RKO (cell line): ENCODE measurements at places on chromosomes 2 and 18.

DNA sequence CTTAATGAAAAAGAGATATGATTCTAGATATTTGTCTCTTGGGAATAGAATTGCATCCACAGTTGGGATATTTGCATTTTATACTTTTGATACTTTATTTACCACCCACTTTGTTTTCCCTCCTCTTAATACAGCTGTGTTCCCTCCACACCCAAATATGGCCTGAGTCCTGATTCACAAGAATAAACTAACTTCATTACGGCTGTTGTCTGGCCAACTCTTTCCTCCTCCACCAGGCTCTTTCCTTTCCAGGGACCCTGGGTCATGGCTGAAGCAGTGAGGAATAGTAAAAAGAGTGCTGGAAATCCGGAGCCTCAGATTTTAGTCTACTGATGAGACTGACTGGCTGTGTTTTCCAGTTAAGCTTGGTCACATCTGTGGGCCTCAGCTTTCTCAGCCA lies 48.4 kb upstream of the STAM2 start:
- DNase-seq: no peak

GRCh38 chr18:12823892-12824291 lies 60.1 kb downstream of the PTPN2 start:
- DNase-seq: no peak

DNA sequence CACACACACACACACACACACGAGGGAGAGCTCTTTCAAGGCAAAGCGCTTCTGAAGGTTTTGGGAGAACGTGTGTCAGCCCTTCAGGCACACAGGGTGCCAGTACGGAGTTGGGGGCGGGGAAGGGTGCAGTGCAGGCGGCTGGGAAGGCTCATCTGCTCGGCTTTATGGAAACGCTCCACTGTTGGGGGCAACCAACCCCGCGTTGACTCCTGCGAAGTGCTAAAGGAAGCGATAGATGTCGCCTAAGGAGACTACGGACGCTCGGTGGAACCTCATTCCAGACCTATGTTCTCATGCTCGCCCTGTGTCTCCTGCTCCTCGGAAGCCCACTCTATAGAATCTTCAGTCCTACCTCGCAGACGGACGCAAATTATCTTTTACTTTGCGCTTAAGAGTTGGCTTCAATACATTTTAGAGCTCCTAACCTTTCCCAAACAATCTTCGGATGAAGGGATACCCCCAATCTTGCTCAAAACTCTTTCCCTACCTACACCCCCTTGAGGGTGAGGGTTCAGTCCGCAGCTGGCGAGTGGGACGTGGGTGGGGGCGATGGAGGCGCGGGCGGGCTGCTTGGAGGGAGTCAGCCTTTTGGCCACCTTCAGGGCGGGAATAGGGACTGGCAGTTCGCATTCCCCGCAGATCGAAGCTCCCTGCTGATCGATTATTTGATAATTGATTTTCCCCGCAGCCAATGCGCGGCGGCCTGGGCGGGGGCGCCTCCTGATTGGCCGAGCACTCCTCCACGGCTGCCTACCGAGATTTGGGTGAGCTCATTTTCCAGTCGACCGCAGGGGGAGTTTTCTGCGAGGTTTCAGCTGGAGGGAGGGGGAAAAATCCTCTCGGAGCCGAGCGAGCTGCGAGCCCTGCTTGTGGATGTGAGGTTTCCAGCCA lies 1.9 kb upstream of the MEIS1 start:
- DNase-seq: no peak

DNA sequence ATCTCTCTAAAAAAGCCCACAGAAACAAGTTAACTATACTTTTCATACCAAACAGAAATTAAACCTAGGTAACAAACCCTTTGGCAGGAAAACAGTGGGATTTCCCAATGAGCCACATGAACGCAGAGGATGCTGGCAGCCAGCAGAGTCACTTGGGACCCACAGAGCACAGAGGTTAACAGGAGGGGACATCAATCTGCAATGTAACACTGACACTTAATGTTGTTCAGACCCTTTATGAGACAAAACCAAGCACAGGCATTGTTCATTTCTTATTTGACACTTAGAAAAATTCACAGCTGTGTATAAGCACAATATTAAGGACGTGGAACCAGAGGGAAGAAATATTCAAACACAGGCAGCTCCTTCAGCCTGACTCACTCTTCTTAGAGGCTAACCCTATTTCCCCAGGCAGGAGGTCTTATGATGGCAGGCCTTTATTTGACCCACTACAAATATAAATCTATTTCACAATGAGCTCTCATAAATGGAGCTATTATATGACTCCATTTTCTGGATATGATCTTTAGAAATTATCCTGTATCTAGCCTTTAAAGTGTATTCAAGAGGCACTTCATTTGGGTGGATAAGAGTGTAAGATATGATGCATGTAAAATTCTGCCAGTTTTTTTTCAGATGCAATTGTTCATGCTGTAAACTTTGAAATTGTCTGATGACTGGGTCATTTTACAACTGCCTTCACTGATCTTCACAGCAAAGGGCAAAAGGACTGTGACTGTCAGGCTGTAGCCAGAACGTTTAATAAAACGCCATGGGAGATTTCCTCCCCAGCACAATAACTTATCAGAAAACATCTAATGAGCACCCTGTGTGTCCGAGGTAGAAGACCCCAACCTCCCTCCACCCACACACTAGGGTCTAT lies 132.8 kb upstream of the SATB2 start:
- no peak for DNase-seq

DNA sequence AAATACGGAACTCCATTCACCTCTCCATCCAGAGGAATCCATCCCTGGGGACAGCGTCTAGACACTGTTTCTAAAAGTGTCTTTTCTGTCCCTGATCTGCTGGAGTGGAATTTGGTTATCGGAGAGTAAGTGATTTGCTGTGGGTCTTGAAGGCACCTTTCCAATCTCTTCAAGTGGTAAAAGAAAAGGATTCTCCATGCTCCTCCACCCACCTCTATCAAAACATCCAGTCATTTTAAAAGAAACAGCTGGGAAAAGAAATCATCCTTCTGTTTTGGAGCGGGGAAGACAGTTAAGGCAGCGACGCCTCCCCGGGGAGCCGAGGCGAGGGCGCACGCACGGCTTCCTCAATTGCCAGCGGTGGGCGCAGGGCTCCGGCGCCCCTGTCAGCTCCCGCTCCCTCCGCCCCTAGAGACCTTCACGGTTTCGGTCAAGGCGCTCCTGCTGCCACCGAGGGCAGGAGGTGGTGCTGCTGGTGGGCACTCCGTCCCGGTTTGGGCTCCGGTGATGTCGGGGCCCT lies 547 bp downstream of the SLC35F5 start:
- DNase-seq: peak; percentile 51

- DNase-seq: no peak
These were observed 32.9 kb downstream of the ACTR3 start for GRCh38 chr2:113922784-113923183.

DNA sequence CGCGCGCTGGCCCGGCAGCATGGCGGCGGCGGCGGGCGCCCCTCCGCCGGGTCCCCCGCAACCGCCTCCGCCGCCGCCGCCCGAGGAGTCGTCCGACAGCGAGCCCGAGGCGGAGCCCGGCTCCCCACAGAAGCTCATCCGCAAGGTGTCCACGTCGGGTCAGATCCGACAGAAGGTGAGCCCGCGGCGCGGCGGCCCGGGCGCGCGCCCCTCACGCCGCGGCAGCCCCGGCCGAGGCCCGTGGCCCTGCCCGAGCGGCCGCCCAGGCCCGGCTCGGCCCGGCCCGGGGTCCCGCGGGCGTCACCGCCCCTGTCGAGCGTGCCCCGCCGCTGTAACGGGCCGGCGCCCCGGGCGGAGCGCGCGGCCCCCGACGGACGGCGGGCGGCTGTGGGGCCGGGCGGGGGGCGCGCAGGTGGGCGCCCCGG lies 218 bp downstream of the DGKD start:
- no peak for DNase-seq

- no peak for DNase-seq
These were observed 142.7 kb upstream of the KLHL14 start for GRCh38 chr18:32915516-32915915.

DNA sequence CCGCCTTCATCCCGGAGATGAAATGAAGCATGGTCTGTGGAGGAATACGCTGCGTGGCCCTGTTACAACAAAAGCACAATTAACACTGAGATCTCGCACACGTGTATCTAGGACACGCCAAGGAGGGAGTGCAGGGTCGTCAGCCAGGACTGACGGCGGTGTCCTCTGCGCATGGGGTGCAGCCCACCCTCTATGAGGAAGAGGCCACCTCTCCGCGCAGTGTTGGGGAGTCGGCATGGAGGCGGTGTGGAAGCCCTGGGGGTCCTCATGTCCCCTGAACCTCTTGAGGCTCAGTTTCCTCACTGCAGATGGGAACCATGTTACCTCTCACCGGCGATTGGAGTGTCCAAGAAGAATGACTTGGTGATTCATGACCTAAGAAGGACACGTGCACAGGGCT lies 86.0 kb upstream of the ZNF236 start:
- DNase-seq: no peak

DNA sequence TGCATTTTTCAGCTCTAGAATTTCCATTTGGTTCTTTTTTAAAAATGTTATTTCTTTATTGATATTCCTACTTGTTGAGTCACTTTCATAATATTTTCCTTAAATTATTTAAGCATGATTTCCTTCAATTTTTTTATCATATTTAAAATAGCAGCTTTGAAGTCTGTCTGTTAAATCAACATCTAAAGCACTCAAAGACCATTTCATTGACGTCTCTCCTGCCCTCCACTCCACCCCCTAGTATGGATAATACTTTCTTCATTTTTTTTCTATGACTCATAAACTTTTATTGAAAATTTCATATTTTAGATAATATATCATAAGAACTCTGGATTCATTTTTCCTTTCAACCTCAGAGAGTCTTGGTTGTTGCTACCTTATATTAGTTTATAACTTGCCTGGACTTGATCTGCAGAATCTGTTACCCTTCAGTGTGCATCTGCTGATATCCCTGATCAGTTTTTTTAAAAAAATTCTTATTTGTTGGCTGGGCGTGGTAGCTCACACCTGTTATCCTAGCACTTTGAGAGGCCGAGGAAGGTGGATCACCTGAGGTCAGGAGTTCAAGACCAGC lies 59.0 kb upstream of the ZNF396 start:
- DNase-seq: no peak

DNA sequence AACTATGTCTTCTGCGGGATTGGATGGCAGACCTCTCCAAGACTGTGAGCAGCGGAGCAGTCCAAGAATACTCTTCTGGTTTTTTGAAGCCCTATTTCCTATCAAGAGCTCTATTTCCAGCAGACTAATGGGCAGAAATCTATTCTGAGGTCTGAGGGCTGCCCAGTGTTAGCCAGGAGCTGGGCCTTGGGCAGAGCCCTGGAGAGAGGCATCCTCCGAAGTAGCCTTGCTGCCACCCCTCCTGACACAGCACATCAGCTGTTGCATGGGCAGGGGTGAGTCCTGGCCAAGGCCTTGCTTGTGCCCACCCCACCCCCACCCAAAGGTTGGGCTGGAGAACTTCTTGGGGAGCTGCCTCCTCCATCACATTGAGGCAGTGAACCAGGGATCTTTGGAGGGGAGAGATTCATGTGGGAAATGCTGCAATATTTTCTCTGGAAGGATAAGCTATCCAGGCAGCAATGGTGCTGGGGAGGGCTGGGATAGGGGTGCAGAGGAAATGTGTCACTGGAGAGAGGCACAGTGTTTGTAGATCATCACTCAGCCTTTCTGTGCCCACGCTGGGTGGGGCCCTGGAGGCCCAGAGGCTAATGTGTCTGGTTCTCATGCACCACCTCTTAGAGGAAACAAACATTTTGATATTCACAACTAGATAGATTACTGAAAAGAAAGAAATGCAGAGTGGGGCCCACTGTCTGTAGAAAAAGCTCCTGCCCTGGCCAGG lies 104.7 kb downstream of the VSNL1 start:
- DNase-seq: peak; percentile 11

DNA sequence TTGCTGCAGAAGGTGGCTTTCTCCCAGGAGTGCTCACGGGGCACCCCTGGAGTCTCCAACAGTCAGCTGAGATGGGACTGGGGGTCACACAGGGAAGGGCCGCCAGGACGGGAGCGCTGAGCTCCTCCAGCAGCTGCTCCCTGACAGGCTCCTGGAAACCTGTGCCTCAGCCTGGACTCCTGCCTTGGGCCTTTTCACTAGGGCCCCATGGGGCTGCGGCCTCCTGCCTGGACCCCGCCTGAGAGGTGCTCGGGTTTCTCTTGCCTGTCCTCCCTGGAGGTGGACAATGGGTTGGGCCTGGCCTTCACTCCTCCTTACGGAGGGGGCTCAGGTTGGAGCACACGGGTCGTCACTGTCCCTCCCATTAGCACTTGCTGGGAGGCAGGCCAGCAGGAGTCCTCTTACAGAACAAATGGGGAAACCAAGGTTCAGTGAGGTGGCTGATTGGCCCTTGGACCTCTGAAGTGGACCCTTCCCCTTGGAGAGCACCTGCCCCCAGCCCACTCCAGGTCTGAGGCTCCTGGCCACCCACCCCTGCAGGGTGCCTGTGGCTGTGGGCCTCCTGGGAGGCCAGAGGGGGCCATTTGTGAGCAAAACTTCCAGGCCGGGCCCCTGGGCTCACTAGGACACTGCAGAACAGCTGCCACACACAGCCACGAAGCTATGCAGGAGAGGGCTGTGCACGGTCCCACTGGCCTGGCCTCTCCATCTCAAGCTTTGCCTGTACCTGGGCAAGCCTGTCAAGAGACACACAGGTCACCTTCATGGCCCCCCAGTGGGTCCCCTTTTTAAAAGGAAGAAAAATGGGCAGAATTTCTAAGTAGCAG lies 57.1 kb upstream of the ODC1 start:
- DNase-seq: no peak

DNA sequence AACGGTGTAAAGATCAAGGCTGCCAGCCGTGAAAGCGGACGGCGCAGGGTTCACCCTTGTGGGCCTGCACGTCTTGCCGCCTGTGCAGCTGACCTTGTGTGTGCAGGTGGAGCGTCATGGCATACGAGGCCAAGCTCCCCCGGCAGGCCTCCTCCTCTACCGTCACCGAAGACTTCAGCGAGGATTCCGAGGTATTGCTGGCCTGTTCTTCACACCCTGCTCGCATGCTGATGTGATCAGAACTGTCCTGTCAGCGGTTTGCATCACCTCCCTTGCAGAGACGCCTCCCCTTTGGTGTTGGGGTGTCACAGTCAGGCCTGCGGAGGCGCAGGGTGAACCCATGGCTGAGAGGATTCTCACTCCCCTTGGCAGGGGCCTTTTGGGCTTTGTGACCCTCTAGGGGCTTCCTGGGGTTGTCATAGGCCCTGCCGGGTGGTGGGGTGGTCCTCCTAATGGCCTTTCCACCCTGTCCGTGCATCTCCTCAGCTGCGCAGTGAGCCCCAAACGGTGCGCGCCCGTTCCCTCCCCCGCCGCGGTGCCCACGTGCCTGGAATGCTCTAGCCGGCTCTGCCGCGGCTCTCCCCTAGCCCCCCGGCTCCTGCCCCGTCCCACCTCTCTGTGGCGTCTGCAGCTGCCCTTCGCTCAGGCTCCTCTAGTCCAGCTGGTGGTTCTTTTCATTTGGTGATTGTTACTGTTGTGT lies 92.5 kb downstream of the DGKD start:
- no peak for DNase-seq

GRCh38 chr2:215537611-215538010 lies 101.7 kb upstream of the FN1 start:
- DNase-seq: no peak

GRCh38 chr18:27712066-27712465 lies 464.9 kb downstream of the CDH2 start:
- no peak for DNase-seq

GRCh38 chr2:119214453-119215037 lies 9.1 kb upstream of the STEAP3 start:
- DNase-seq: no peak

GRCh38 chr2:153595939-153596338 lies 117.4 kb upstream of the RPRM start:
- peak; percentile 5 for DNase-seq

GRCh38 chr2:20214566-20215182 lies 10.3 kb downstream of the SDC1 start:
- DNase-seq: no peak
